ENCODE measurements at places on chromosomes 4 and X.

DNA sequence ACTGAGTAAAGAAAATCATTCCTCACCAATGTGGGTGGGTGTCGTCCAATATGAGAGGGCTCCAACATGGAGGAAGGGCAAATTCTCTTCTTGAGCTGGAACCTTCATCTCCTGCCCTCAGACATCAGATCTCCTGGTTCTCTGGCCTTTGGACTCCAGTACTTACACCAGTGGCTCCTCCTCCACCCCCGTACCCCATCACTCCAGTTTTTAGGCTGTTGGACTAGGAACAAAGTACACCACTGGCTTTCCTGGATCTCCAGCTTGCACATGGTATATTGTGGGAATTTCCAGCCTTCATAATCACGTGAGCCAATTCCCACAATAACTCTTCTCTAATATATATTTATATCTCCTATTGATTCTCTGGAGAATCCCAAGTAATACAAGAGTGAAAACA lies 196.9 kb downstream of the PDHA2 start:
- DNase-seq: no peak
- H3K4me1 ChIP-seq: no peaks in the 10 kb centered on the region
- H3K27me3 ChIP-seq: no peaks in the 10 kb centered on the region
- H3K36me3 ChIP-seq: no peaks in the 10 kb centered on the region

- no peak overlapping the region for H3K4me3 ChIP-seq
- no peaks in the 10 kb centered on the region for H3K36me3 ChIP-seq
- no peak for DNase-seq
- no peaks in the 10 kb centered on the region for H3K27me3 ChIP-seq
Measured at GRCh38 chr4:175789647-175790046, 22.4 kb downstream of the GPM6A start.

DNA sequence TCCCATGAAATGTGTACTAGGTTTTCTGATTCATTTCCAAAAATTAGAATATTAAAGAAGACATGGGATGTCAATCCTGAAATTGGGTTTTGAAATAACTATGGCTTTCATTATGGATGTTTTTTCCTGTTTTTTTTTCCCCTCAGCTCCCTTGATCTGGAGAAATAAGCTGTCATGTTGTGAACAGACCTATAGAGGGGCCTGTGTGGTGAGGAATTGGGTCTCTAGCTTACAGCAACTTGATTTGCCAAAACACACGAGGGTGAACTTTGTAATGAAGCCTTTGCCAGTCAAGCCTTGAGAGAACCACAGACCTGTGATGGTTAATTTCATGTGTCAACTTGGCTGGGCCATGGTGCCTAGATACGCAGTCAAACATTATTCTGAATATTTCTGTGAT lies 2413.6 kb downstream of the PCDH7 start:
- H3K4me3 ChIP-seq: no peak overlapping the region
- H3K4me1 ChIP-seq: no peaks in the 10 kb centered on the region
- no peaks in the 10 kb centered on the region for H3K36me3 ChIP-seq
- no peak overlapping the region for H3K27ac ChIP-seq
- H3K27me3 ChIP-seq: no peaks in the 10 kb centered on the region

DNA sequence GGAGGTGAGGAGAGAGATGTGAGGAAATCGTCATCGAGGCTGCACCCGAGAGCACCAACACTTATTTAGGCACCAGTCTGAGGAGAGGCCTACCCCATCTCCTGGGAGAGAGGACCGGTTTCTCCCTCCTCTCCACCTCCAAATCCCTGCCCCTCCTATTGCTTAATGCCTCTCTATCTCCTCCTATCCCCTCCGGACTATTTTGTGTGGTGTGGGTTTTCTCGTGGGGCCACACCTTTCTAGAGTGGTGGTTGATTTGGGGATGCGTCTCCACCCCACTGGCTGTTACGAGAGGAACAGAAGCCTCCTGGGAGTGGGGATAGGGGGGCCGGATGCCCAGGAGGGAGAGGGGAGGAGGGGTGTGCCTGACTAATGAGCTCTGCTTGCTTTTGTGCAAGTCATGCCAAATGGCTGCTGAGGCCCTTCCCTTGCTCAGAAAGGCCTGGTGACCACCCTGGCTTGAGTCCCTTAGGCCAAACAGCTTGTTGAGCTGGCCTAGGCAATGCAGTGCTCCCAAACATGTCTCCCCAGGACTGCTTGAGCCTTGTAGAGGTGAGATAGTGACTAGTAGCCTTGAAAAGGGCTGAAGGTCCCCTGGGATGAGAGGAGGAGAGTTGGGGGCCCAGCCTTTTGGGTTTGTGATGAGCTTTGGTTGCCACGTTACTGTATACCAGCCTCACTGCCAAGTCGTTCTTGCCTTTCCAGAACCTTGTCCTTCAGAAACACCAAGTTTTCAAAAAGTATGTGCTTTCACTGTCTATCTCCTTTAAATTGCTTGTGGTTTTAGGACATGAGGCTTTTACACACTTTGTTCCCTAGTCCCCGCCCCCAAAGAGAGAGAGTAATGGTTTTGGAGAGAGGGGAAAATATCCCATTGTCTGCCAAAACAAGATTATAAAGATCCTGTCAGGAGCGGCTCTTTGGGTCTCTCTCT lies 1.2 kb downstream of the MSN start:
- H3K27ac ChIP-seq: peak overlapping the region; percentile 73
- H3K36me3 ChIP-seq: no peaks in the 10 kb centered on the region
- H3K4me3 ChIP-seq: peak overlapping the region; percentile 86
- no peaks in the 10 kb centered on the region for H3K4me1 ChIP-seq
- no peak for DNase-seq

- no peaks in the 10 kb centered on the region for H3K4me1 ChIP-seq
- H3K27ac ChIP-seq: no peak overlapping the region
- no peaks in the 10 kb centered on the region for H3K27me3 ChIP-seq
- no peak for DNase-seq
- no peak overlapping the region for H3K4me3 ChIP-seq
Measured at GRCh38 chr4:55444827-55445226, 49.1 kb downstream of the TMEM165 start.

DNA sequence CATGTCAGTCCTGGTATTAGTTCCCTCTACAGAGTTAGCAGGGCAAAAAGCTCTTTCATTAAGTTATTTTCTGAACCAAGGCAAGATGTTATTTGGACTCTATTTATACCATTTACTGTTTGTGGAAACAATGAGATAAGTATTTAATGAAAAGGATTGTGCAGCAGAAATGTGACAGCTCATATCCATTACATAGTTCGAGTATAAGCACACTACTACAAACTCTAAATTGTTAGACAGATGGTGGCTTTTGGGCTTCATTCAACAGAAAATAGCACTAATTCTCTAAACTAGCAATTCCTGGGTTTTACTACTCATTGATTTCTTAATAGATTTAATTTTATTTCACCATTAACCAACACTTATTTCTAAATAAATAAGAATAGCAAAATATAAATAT lies 95.2 kb upstream of the ANK2 start:
- H3K27ac ChIP-seq: no peak overlapping the region
- no peak overlapping the region for H3K4me3 ChIP-seq
- no peaks in the 10 kb centered on the region for H3K27me3 ChIP-seq
- H3K4me1 ChIP-seq: no peaks in the 10 kb centered on the region

DNA sequence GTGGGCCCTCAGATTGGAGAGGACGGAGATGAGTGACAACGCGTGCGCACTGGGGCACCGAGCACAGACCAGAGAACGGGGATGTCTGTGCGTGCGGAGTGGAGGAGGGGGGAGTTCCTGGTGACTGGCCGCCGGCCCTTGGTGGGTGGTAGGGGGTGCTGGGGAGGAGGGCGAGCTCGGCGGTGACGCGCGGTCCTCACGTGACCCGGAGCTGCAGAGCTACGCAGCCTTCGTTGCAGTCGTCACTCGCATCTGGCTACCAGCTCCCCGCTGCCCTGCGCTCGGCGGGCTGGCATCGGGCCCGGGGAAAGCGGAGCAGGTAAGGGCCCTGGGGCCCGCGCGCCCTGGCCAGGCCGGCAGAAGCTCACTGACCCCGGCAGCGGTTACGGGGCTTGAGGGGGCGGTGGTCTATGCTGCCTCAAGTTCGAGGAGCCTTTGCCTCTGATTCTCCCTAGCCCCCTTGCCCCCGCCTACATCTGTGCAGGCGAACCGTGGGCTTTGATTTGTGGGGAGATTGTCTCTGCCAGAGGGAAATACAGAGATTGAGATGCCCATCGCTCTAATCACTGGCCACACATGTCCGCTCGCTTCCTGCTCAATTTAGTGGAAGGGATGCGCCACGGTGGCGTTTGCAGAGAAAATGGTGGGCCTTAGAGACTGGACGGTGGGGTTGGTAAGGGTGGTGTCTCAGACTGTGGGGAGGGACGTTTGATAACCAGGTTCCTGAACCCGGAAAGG lies at the start of gene ARMCX4:
Gene ARMCX4 (plus strand): TSS at position 245 of the 738 bp plus-strand sequence. CDS start 3,134 bp downstream, outside the sequence.
- peak within 1 kb of the TSS; percentile 94 for H3K4me3 ChIP-seq
- H3K27ac ChIP-seq: peak within 1 kb of the TSS; percentile 97
- peaks cover 10% of the 10 kb centered on the region for H3K36me3 ChIP-seq
- DNase-seq: no peak
- H3K27me3 ChIP-seq: no peaks in the 10 kb centered on the region
- peaks cover 7% of the 10 kb centered on the region for H3K4me1 ChIP-seq

DNA sequence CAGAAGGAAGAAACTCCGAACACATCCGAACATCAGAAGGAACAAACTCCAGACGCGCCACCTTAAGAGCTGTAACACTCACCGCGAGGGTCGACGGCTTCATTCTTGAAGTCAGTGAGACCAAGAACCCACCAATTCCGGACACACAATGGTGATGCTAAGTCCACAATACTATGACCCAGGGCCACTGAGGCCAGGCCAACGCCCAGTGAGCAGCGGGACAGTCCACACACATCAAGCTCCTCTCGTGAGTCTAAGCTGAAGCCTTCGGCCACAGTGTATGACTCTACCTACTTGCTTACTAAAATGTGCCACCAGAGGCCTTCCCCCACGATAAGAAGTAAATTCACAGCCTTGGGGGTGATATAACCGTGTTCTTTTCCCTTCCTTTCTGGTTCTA lies 10.2 kb upstream of the CDKN2AIP start:
- no peaks in the 10 kb centered on the region for H3K27me3 ChIP-seq
- H3K4me1 ChIP-seq: peaks cover 18% of the 10 kb centered on the region
- no peak overlapping the region for H3K27ac ChIP-seq
- H3K36me3 ChIP-seq: no peaks in the 10 kb centered on the region
- H3K4me3 ChIP-seq: no peak overlapping the region
- peak; percentile 45 for DNase-seq

DNA sequence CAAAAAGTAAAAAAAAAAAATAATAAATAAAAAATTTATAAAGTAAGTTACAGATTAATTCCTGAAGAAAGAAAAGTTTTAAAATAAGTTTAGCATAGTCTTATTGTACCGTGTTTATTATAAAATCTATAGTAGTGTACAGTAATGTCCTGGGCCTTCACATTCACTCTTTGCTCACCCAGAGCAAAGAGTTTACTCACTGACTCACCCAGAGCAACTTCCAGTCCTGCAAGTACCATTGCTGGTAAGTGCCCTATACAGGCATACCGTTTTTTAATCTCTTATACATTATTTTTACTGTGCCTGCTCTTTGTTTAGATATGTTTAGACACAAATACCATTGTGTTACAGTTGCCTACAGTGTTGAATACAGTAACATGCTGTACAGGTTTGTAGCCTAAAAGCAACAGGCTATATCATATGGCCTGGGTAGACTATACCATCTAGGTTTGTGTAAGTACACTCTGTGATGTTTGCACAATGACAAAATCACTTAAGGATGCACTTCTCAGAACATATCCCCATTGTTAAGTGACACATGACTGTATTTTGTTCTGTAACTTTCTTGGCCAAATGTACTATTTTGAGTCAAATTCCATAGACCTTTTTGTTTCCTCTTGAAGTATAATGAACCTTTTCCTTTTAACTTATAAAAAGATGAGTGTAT lies 199.0 kb upstream of the NUDT6 start:
- no peak for DNase-seq
- no peaks in the 10 kb centered on the region for H3K27me3 ChIP-seq
- H3K36me3 ChIP-seq: no peaks in the 10 kb centered on the region
- no peak overlapping the region for H3K4me3 ChIP-seq

- H3K27me3 ChIP-seq: no peaks in the 10 kb centered on the region
- H3K4me1 ChIP-seq: peaks cover 7% of the 10 kb centered on the region
- no peak overlapping the region for H3K4me3 ChIP-seq
- no peaks in the 10 kb centered on the region for H3K36me3 ChIP-seq
Measured at GRCh38 chr4:96525898-96526297, 686.0 kb downstream of the PDHA2 start.

GRCh38 chrX:31260351-31260750 lies 188.5 kb upstream of the FTHL17 start:
- H3K36me3 ChIP-seq: peaks cover 11% of the 10 kb centered on the region
- no peak overlapping the region for H3K27ac ChIP-seq
- H3K4me3 ChIP-seq: no peak overlapping the region
- no peak for DNase-seq
- H3K4me1 ChIP-seq: peaks cover 8% of the 10 kb centered on the region
- peaks cover 6% of the 10 kb centered on the region for H3K27me3 ChIP-seq

DNA sequence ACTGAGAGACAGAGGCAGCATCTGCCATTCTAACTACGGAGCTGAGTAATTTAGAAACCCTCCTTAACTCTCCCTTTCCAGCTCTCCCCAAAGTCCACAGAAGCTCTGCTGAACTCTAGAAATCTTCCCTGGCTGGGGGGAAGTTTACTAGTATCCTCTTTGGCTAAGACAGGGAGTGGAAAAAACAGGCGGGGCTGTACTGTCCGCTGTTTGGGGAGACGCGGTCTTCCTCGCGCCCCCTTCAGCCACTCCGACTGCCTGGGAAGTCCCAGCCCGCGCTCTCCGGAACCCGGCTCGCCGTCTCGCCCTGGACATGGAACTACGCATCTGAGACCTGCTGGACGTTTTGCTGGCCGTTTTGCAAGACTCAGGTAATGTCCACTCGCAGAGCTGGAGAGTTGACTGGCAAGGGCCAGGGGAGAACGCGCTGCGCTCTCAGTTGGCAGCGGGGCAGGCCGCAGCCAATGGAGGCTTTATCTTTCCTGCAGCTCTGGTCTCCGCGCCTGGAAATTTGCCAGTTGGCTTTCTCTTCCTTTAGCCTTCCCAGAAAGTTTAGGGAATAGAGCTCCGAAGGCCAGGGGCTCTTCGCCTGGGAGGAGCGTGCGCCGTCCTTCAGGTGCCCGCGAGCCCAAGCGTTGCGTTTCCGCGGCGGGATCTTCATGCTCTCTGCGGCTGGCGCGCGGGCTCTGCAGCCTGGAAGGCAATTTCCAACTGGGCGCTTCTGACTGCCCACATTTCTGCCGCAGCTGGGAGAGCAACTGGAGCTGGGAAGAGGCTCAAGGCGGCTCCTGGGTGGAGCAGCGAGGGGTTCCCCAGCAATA lies 892 bp downstream of the IL1RAPL2 start:
- no peaks in the 10 kb centered on the region for H3K4me1 ChIP-seq
- DNase-seq: no peak
- peaks cover 37% of the 10 kb centered on the region for H3K27me3 ChIP-seq
- no peaks in the 10 kb centered on the region for H3K36me3 ChIP-seq

GRCh38 chrX:147737690-147738089 lies 174.0 kb upstream of the FMR1 start:
- H3K4me3 ChIP-seq: no peak overlapping the region

DNA sequence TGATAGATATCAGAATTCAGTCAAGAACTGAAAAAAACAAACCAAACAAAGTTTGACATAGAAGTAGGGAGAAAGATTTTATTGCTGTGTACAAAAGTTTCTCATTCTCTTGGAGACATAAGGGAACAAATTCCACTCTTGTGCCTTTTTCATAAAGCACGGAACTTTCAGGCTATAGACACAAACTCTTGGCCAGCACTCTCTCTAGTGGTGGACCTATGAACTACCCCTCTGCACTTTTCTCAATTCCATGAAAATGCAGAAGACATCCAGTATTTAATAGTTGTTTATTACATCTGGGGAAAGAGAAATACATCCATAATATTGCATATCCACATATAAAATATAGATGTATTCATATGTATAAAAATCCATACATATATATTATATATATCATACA lies 291.6 kb upstream of the HS3ST1 start:
- no peak for DNase-seq
- H3K27me3 ChIP-seq: peaks cover 3% of the 10 kb centered on the region
- no peak overlapping the region for H3K27ac ChIP-seq
- no peaks in the 10 kb centered on the region for H3K4me1 ChIP-seq
- no peak overlapping the region for H3K4me3 ChIP-seq

Measured in type B pancreatic cell (in vitro differentiated cells).